CD4-positive, alpha-beta T cell treated with Interleukin-21 for 1 hour (primary cell): ENCODE measurements at places on chromosomes 1 and 21.

DNA sequence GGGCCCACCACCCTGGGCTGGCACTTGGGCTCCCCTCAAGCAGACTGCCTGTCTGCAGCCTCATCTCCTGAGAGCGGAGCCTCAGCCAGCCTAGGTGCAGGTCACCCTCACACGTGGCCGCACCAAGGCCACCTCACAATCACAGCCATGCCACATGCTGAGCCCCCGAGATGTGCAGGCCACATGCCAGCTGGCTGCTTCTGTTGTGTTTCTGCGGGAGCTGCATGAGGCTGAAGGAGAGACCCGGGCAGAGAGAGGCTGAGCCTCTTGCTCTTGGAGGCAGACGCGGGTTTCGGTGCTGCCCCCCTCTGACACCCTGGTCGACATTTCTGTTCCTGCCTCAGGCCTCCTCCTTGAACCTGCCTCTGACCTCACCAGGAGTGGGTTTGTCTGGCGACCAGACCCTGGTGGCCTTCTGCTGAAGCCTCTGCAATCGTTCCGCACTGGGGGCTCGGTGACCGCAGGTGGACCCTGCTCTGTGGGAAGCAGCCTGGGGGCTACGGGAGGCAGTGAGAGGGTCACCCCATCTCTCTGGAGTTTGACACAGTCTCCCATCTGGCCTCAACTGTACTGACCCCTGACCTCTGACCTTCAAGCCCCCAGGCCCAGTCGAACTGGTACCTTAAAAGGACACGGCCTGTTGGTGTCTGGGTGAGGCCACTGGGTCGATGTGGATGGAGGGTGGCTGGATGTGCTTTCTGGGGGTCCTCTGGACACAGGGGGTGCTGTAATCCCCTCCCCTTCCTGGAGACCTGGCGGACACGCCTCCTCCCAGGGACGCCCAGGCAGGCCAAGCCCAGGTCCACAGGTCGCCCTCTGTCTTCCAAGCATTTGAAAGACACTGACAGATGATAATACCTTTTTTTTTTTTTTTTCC is 13.0 kb upstream of the C1orf174 start:
- DNase-seq: no peak

DNA sequence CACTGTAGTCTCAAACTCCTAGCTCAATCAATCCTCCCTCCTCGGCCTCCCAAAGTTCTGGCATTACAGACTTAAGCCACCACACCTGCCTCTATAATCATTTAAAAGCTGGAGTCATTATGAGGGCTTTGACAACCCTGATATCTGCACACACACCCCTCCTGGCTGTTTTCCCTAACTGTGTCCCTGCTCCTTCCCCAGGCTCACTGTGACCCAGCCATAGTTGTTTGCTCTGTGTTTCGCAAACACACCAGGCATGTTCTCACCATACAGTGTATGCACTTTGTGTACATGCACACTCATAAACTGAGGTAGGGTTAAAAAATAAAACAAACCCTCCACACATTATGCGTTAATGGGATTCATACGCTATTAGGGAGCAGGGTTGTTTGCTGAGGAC is 21.8 kb upstream of the IL20 start:
- DNase-seq: no peak

DNA sequence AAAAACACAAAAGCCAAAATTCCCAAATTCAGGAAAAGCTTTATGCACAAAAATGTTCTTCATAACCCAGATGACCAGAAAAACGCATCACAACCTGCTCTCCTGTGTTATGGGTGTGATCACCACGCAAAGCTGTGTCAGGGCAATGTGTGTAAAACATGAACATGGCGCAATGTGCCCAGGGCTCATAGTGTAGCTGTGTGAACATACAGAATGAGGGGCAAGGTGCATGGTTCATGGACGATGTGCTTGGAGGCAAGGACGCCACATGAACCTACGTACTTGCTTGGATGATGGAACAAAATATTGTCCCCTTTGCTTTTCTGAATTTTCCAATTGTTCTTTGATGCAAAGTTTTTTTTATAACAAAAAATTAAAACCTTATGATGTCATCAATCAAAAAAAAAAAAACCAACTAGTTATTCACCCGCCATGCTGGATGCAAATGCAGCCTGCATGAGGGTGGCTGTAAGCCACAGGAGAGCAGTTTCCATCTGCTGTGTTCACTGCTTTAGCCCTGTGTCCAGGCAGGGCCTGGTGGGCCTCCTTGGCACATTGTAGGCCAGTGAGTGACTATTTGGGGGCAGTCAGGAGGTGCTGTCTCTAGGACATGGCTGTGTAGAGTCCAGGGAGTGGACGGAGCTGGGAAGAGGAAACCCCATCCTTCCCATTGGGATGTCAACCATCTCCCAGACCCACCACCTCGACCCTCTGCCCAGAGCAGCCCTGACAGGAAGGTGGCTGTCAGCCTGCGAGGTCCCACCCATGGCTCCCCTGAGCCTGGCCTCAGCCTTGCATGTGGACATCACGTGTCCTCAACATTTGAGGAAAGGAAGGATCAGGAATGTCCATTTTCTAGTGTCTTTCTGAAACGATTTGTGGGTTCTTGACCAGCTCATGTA is 13.6 kb downstream of the KRTAP10-1 start:
- DNase-seq: no peak

- no peak for DNase-seq
Observed at GRCh38 chr1:229087339-229087738, 183.6 kb upstream of the RAB4A start.

DNA sequence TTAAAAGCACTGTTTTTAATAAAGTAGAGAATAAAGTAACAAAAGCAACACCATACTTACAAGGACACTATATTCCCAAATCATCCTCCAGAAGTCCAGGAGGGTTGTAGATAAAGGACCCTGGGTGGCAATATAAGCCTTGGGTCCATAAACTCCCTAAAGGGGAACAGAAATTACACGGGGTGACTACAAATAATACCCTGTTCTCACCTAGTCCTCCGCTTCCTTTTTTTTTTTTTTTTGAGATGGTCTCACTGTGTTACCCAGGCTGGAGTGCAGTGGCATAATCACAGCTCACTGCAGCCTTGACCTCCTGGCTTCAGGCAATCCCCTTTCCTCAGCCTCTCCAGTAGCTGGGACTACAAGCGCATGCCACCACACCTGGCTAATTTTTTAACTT is 13.1 kb downstream of the PTPN22 start:
- DNase-seq: no peak

DNA sequence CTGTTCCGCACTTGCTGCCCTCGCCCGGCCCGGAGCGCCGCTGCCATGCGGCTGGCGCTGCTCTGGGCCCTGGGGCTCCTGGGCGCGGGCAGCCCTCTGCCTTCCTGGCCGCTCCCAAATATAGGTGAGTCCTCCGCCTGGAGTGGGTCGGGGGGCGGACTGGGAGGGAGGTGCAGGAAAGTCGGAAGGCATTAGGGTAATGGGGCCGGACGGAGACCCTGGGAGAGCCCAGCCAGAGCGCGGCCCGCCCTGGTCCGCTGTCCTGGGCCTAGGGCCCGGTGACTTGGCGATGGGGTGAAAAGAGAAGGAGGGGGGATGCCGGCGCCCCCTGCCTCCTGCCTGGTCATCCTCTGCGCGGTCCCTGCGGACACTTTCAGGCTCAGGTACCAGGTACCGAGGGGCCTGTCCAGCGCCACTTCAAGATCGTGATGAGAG is 243 bp downstream of the ADAM15 start:
- DNase-seq: no peak

DNA sequence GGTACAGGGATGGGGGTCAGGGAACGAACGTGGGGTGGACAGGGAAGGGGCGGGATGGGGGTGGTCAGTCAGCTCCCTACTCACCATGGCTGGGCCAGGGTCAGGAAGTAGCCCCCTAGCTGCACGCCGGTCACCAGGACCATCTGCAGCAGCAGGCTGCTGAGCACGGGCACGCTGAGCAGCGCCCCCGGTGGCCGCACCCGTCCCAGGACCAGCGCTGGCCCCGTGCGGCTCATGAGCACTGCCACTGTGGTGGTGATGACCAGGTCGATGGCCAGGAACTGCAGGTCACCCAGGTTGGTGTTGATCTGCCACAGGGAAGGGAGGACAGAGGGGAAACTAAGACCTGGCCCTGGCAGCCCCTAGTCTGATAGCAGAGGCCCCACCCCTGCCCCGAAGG is 6.5 kb upstream of the MFAP2 start:
- no peak for DNase-seq

GRCh38 chr1:100629391-100629790 is 90.2 kb upstream of the VCAM1 start:
- DNase-seq: no peak

DNA sequence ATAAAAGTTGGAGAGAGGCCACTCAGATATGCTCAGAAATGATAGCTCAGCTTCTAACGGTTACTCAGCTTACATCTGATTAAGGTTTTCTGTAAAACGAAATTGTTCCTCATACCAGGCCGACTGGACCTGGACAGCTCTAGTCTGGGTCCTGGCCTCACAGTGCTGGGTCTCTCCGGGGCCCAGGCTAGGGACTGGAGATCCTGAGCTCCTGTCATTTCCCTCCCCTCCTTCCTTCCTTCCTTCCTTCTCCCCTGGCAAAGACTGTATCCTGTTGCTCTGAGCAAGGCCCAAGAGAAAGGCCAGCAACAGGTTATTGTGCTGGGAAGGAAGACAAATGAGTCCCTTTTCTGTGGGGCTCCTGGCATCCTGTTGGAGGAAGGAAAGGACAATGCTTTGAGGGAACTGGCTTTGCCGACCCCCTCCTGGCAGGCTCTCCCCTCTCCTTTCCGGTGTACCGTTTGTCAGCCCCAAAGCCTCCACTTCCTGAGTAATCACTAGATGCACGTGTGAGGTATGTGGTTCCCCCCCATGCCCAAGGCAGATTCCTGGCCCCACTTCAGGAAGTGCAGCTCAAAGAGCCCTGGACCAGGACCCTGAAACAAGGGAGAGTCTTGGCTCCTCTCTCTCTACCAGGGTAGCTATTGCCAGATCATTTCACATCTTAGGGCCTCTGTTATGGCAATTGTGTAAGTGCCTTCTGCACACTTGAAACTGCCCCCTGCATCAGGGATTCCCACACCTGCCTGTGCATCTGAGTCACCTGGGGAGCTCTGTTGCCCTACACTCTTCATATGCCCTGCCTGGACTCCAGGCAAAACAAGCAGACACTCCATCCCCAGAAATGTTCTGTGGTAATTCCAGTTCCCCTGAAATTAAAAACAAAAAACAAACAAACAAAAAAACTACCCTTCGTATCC is 212.7 kb upstream of the FGGY start:
- no peak for DNase-seq

GRCh38 chr1:47732489-47732888 is 264.7 kb downstream of the TRABD2B start:
- DNase-seq: no peak

DNA sequence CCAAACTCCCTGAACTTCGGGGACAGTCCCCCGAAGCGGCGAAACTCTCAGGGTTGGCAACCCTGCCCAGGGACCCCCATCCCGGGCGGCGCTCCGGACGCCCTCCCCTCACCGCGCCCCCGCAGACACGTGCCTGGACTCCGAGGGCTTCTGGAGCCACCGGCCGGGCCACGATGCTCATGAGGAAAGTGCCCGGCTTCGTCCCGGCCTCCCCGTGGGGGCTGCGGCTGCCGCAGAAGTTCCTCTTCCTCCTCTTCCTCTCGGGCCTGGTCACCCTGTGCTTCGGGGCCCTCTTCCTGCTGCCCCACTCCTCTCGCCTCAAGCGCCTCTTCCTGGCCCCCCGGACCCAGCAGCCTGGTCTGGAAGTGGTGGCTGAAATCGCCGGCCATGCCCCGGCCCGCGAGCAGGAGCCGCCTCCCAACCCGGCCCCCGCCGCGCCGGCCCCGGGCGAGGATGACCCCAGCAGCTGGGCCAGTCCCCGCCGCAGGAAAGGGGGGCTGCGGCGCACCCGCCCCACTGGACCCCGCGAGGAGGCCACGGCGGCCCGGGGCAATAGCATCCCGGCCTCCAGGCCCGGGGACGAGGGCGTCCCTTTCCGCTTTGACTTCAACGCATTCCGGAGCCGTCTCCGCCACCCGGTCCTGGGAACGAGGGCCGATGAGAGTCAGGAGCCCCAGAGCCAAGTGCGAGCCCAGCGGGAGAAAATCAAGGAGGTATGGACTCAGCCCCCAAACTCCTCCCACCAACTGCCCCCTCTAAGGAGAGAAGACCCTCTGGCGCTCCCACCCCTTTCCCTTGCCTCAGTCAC is 1.2 kb downstream of the MAN1C1 start:
- no peak for DNase-seq

DNA sequence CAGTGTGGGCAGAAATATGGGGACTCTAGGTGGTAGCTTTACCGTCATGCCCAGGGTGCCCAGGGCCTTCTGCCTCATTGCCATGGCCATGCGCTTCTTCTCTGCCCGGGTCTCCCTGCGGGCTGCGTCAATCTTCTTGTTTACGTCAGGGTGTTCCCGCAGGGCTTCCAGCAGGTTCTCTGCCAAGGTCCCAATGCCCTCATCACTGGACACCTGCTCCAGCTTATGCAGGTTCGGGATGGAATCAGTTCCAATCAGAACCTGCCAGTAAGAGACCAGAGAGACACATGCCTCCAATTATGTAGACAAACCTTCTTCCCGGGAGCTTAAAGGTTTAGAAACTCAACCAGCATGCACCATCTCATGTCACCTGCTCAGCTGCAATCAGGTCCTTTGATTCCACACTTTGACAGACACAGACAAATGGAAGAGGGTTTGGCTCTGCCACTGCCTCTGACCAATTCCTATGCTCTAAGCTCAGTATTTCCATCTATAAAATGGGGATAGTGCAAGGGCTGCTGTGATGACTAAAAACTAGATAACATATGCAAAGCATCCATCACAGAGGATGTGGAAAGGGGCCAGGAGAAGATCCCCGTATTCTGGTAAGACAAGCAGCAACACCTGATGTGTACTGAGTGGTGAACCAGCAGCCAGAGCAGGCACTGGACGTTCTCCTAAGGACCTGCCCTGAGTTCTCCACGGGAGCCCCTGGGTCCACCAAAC is 121.2 kb downstream of the UBR4 start:
- DNase-seq: no peak

- DNase-seq: no peak
Observed at GRCh38 chr1:158311066-158311465, 20.3 kb downstream of the CD1B start.

GRCh38 chr1:98949621-98950020 is 55.0 kb downstream of the PLPPR5 start:
- no peak for DNase-seq

- no peak for DNase-seq
Observed at GRCh38 chr1:55334160-55334559, 119.0 kb upstream of the USP24 start.

DNA sequence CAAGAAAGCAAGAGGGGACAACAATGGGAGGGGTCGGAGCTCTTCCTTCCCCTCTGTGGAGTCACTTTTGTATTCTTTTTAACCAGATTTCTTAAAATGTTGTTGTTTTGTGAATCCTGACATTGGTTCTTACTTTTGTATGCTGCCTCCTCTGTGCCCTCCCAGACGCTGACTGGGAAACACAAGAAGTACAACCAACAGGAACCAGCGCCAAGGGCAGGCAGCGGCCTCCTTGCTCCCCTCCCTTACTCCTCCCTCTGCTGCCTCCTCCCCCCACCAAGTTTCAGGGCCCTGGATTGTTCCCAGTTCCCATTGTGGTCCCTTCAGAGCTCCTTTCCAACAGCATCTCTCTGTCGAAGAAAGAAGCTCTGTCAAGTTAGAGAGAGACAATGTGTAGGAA is 111.1 kb downstream of the BRINP2 start:
- DNase-seq: no peak

- DNase-seq: peak; percentile 28
Observed at GRCh38 chr1:65812065-65812464, 19.4 kb downstream of the PDE4B start.
